ENCODE measurements at places on chromosomes 11 and 22.

DNA sequence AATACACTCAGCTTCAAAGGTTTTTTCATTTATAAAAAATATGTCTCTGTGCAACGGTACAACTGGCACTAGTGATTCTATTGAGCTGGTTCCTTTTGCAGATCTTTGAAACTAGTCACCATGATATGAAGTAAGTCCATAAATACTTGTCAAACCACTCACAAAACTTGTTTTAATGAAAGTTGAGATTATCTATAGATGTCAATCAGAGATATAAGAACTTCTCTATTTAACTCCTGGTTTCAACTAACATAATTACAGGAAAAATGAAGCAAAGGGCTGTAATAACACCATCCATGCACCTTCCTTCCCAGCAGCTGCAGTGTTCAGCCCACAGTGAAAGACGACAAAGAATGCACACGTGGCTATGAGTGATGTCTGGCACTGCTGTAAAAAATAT lies 44.7 kb downstream of the TMEM123 start:
- no peak for DNase-seq

- no peak for DNase-seq
Measured at GRCh38 chr11:128359515-128359914, 227.8 kb downstream of the ETS1 start.

- no peak for DNase-seq
Measured at GRCh38 chr11:17581732-17582053, 34.6 kb downstream of the OTOG start.

GRCh38 chr22:48369789-48370507 lies 1457.7 kb downstream of the BRD1 start:
- DNase-seq, result no peak

- DNase-seq, result no peak
Measured at GRCh38 chr11:108914981-108915380, 250.1 kb downstream of the DDX10 start.

DNA sequence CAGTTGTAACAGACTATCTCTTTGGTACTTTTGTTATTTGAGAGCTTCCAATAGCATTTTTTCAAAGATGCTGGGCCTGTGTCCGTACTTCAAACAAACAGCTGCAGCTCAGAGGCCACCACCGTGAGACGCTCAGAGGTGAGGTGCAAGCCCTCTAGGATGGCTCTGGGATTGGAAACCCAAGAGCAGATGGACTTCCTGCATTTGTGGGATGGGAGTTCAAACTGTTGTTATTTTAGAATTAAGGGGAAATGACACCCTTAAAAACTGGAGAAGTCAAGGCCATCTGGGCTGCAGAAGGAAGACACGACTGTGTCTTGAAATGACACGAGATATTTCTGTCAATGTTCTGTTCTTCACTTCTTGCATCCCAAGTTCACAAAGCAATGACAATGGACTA lies 9.2 kb upstream of the IL10RA start:
- no peak for DNase-seq

DNA sequence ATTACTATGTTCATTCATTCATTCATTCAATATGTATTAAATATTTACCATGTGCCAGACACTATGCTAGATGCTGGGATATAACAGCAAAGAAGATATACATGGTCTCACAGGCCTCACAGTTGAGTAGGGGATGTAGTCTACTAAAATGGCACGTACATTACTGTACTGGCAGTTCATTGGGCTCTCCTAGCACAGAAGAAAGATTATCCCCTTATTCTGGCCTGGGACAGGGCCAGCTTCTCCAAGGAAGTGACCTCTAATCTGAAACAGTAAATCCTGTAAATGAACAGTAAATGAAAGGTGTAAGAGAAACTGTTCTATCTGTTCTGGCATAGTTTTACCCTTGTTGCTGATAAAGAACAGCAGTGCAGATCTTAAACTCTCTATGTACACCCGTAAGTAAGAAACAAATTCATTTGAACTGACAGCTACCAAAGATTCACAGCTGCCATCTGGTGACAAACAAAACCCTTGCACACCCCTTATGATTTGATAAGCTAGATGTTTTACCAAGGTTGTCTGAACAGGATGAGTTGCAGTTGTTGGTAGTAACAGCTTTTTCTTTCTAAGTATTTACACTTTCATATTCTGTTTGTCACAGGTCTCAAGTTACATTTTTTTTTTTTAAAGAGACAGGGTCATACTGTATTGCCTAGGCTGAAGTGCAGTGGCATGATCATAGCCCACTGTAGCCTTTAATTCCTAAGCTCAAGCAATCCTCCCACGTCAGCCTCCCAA lies 263.1 kb downstream of the TMEM135 start:
- no peak for DNase-seq

DNA sequence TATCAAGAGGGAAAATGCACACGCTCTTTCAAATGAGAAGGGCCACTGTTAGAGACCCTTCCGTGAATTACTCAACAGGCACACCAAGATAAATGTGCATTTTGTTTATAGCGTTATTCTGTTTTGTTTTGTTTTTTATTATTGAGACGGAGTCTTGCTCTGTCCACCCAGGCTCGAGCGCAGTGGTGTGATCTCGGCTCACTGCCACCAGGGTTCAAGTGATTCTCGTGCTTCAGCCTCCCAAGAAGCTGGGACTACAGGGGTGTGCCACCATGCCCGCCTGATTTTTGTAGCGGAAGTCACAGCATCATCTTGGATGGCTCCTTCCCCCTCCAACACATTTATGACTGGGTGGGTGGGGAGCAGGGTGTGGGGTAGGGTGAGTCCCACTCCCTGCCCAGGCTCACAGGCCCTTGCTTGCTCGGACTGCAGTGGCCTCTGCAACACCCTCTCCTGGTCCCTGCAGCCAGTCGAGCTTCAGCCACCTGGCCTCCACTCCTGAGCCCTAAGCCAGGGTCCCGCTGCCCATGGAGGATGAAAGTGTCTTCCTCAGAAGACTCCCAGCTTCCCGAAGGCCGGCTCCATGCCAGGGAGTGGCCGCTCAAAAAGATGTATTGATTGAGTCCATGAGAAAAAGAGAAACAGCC lies 68.0 kb downstream of the RTL6 start:
- DNase-seq, result no peak

DNA sequence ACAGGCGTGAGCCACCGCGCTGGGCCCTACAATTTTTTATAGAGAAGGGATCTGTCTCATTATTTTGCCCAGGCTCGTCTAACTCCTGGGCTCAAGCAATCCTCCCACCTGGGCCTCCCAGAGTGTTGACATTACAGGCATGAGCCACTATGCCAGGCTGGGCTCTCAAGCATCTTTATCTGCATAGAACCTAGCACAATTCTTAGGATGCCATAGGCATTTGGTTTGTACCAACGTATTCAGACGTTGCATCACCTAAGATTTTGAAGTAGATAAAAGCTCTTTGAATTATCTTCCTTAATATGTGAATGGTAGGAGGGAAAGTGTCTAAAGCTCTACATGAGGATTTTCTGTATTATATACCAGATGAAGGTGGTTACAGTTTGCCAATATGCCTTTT lies 30.5 kb downstream of the RTN3 start:
- no peak for DNase-seq

DNA sequence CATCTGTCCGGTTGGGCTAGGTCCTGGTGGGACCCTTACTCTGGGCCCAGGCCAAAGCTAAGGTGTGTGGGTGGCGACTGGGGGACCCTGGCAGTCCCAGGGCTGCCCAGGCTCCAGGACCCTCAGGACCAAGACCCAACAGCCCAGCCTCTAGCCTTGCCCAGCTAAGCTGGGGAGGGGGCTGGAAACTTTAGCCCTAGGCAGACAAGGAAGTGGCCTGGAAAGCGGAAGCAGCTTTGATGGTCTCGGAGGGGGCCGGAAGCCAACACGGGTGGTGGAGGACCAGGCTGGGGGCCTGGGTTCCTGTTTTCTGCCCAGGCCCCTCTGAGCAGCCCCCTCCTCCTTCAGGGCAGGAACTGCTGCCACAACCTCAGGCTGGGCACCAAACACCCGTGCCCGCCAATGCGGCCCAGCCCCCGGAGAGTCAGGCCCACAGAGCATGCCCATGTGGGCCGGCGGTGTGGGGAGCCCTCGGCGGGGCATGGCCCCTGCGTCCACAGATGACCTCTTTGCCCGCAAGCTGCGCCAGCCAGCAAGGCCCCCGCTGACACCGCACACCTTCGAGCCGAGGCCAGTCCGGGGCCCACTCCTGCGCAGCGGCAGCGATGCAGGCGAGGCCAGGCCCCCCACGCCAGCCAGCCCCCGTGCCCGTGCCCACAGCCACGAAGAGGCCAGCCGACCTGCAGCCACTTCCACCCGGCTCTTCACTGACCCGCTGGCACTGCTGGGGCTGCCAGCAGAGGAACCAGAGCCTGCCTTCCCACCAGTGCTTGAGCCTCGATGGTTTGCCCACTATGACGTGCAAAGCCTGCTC lies 2.8 kb downstream of the SIPA1 start:
- no peak for DNase-seq

DNA sequence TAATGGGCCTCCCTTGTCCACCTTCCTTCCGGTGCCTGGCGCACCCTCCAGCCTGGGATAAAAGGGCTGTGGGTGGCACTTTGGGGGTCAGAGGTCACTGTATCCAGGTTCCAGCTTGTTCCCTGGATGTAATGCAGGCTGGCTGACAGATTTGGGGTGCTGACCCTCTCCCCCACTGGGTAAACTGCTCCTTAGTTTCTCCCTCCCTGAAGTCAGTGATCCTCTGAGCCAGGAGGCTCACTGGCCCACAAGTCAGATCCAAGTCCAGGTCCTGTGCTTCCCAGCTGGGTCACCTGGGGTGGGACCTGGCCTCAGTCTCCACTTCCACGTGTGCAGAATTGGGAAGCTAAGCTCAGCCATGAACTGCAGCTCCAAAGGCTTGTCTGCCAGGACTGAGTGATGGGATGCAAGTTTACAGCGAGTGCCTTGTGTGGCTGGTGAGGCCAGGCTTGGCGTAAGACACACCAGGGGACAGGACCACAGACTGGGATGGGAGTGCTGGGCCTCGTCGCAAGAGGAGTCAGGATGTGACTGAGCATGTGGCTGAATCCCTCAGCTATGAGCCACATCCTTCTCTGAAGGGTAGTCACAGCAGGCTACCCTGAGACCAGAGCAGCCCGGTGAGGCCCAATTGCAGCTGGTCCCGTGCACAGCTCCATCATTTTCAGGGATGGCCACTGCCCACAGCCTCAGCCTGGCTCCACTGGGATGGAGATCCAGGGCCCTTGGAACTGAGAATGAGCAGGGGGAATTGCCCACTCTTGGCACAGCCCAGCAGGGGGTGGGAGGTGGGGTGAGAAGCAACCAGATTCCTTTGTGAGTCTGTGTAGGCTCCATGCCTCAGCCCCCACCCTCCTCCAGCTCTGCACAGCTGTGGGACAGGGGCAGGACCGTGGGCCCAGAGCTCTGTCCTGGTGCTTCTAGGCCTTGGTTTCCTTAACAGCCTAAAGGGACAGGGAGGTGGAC lies 7.2 kb downstream of the SHISA8 start:
- DNase-seq, result no peak

DNA sequence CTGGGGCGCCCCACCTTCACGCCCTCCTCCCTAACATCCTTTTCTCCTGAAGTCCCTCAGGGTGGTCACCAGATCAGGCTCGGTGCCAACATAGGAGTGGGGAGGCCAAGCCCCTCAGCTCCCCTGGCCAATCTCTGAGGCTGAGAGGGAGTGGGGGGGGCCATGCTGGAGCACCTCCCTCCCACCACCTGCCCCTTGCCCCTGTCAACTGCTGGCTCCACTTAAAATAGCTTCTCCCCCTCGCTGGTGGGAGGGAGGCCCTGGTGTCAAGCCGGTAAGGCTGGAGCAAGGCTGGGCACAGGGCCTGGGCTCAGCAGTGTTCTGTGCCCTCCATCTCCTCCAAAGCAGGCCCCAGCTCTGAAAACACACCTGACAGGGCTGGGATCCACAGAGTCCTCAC lies 4.9 kb downstream of the PLXNB2 start:
- DNase-seq, result no peak

DNA sequence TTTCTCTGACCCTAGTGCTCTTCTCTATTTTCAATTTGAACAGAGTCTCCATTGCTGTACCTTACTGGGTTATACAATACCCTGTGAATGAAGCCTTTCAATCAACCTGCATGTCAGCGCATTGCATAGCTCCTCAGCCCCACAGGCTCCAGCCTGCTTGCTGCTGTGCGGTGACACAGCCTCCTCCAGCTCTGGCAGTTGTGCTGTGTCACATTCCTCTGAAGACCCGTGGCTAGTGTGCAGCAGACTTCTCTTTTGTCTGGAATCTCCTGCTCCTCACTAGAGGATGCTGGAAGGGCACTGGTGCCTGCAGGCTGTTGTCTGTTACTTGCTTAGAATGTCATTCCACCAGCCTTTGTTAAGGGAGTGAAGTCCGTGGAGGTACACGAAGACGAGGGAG lies 390.1 kb upstream of the B3GAT1 start:
- DNase-seq, result no peak

DNA sequence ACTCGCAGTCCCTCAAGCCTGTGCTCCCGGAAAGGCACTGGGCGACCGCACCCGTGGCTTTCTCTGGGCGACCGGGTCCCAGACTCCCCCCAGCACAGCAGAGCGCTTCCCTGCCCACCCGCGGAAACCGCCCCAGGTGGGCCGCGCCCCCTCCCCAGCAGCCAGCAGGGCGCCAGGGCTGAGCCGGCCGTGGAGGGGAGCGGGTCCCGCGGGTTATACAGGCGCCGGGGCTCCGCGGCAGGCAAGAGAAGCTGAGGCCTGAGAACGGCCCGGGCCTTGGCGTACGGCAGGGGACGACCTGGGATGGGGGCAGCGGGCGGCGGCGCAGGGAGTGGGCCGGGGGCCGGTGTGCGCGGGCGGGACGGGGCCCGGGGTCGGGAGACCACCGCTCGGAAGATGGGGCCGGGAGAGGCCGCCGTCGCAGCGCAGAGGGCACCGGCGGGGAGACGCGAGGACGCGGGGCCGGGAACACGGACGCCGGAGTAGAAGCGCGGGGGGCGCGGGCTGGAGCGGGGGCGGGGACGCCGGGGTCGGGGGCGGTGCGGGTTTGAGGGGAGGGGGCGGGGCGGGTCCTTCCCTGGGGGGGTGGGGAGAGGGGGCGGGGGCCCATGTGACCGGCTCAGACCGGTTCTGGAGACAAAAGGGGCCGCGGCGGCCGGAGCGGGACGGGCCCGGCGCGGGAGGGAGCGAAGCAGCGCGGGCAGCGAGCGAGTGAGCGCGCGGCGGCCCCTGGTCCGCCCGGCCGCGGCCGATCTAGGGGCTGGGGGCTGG lies at the start of gene MDK:
Gene MDK, plus strand, starts transcription at position 622 of the 771 bp plus-strand sequence. CDS start 389 bp downstream, outside the sequence.
- no peak for DNase-seq

DNA sequence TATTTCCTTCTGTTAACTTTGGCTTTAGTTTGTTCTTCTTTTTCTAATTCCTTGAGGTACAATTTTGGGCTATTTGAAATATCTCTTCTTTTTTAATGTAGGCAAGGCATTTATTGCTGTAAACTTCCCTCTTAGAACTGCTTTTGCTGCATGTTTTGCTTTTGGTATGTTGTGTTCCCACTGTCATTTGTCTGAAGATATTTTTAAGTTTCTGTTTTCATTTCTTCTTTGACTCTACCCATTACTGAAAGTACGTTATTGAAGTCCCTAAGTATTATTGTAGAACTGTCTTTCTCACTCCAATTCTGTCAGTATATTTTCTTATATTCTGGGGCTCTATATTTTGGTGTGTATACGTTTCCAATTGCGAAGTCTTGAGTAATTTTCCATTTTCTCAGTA lies 77.9 kb downstream of the KCNQ1OT1 start:
- DNase-seq, result no peak

GRCh38 chr22:22756109-22756508 lies 111.7 kb downstream of the GGTLC2 start:
- no peak for DNase-seq

GRCh38 chr11:10669258-10670033 lies 24.1 kb downstream of the IRAG1 start:
- no peak for DNase-seq
